ENCODE measurements at places on chromosomes 4 and X. TPM values are rescaled to one million over a fixed set of nuclear protein-coding genes. Genes with fewer than 3 reads are reported as not detected.

Gene MCTS1
- total RNA-seq: 66.7 TPM

Gene ZNF732
- total RNA-seq: 0.05 TPM

Gene SAGE1
- total RNA-seq: not detected

Gene HSFX4
- not detected for total RNA-seq

Gene GPM6B
- 0.87 TPM for total RNA-seq

Gene SNCA
- total RNA-seq: 7.1 TPM

Gene PAGE5
- not detected for total RNA-seq
